Activated CD8-positive, alpha-beta T cell treated with anti-CD3 and anti-CD28 coated beads for 36 hours (primary cell): ENCODE measurements at places on chromosomes 6 and 20. TPM values are rescaled to one million over a fixed set of nuclear protein-coding genes. Genes with fewer than 3 reads are reported as not detected.

MYBL2 gene
- total RNA-seq: 96.4 TPM

PANK2 gene
- total RNA-seq: 50.3 TPM

CAGE1 gene
- total RNA-seq: 0.11 TPM

UNC5CL gene
- total RNA-seq: 2.3 TPM

RALY gene
- total RNA-seq: 151 TPM

PDE10A gene
- not detected for total RNA-seq

LY6G6D gene
- not detected for total RNA-seq

TNXB gene
- total RNA-seq: 1.8 TPM

DNA sequence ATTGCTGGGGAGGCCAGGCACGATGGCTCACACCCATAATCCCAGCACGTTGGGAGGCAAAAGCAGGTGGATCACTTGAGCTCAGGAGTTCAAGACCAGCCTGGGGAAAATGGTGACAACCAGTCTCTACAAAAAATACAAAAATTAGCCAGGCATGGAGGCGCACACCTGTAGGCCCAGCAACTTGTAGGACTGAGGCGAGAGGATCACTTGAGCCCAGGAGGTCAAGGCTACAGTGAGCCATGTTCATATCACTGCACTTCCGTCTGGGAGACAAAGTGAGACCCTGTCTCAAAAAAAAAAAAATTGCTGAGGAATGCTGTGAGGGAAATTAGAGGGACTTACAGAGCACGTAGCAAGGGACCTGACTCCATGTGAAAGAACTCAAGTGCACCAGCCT lies 40.8 kb upstream of the ID1 start:
- no peak for DNase-seq
- peaks cover 44% of the 10 kb centered on the region for H3K36me3 ChIP-seq

DNA sequence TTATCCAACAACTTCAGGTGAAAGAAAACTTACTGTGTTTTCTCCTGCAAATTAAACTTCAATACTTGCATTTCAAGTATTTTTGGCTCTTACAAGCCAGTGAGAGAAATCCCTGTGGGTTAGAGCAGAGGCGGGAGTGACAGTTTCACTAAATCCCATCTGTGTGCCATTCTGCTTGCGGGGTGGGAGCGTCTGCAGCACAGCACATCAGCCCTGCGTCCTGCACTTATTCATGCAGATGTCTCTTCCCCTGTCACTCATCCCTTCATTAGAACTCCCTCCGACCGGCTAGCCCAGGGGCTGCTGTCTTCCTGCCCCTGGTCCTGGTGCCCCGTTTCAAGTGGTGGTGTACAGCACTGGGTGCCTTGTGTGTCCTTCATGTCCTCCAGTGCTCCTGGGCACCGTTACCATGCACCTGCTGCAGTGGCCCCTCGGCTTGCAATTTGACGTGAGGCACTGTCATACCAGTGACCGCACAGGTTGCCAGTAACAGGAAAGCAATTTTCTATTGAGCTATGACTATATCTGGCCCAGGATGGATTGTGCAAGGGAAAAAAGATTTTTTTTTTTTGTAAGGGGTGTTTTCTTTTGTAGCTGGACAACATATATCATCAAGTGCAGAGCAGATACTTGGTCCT lies 59.4 kb downstream of the INSM1 start:
- no peak overlapping the region for H3K27ac ChIP-seq
- no peaks in the 10 kb centered on the region for H3K27me3 ChIP-seq
- no peaks in the 10 kb centered on the region for H3K36me3 ChIP-seq

DNA sequence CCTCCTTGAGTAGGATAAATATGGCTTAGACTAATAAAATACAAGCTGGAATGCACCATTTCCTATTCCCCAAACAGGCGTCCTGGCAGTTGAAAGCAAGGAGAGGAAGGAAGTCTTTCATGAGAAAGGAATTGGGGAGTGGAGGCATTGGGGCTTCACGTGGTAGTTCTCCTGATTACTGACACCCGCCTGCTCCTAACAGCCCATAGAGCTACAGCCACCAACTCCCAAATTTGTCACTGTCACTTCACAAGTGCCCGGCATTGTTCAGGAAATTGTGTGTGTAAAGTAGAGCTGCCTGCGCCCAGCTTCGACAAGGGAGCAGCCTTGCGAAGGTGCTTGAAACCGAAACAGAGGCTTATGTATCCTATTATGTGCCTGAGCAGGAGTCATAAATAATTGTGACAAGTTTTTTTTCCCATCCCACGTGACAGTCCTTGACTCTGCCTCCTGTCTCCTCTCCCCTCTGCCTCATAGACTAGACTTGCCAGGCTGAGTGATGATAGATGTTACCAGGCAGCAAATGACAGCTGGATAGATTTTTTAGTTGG lies 301.7 kb upstream of the ZFP64 start:
- H3K36me3 ChIP-seq: no peaks in the 10 kb centered on the region
- DNase-seq: peak; percentile 8
- H3K27me3 ChIP-seq: peaks cover 8% of the 10 kb centered on the region
- H3K4me1 ChIP-seq: peaks cover 18% of the 10 kb centered on the region
- no peak overlapping the region for H3K27ac ChIP-seq

DNA sequence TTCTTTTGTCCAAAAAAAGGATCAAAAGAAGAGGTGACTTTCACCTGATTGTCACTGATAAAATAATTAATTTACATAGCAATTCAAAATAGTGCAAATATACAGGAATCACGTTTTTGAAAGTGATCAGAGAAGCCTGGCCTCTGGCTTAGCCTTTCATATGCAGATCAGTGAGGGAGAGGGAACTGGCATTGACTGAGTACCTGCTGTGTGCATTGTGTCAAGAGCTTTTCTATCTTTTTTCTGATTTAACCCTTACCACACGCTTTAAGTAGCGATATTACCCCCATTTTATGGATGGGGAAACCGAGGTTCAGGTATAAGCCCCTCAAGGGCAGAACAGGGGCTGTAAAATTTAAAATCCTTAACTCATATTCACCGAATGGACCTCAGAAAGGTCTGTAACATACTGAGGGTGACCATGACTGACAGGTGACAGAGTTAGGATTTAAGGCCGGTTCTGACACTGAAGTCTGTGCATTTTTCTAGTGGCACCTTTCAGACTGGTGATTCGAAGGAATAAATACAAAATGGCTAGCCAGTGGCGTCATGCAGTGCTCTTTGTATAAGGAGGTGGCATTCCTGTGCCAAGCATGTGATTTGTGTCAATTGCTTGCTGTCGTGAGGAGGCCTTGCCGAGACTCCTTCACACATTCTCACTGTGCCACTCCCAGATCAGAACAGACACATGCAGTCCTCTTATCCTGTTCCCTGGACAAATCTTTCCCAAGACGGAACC lies 310.2 kb downstream of the TSHZ2 start:
- no peak for DNase-seq
- no peak overlapping the region for H3K4me3 ChIP-seq
- H3K36me3 ChIP-seq: no peaks in the 10 kb centered on the region
- no peaks in the 10 kb centered on the region for H3K27me3 ChIP-seq
- H3K4me1 ChIP-seq: no peaks in the 10 kb centered on the region

- no peak overlapping the region for H3K27ac ChIP-seq
- H3K27me3 ChIP-seq: no peaks in the 10 kb centered on the region
- no peaks in the 10 kb centered on the region for H3K36me3 ChIP-seq
- peaks cover 4% of the 10 kb centered on the region for H3K4me1 ChIP-seq
Observed at GRCh38 chr6:152316024-152316423, 321.1 kb downstream of the SYNE1 start.

DNA sequence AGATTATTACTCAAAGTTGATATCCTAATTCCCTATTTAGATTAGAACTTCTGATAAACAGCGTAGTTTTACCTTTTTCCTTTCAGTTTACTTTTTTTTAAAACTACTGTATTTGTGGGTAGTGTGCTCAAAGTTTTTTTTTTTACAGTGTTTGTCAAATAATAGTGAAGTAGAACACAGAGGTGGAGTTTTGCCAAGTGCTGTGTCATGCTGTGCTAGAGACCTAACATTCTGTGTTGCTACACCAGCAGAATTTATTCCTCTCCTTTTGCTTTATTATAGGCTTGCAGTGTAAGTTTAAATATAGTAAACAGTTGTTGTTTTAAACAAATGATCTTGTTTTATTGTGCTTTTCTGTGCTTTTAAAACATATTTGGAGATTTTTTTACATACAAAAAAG lies 125.4 kb downstream of the HIVEP1 start:
- no peak overlapping the region for H3K4me3 ChIP-seq
- H3K27me3 ChIP-seq: no peaks in the 10 kb centered on the region
- DNase-seq: no peak
- H3K27ac ChIP-seq: no peak overlapping the region
- H3K36me3 ChIP-seq: peaks cover 63% of the 10 kb centered on the region

GRCh38 chr6:130788954-130789353 lies 38.3 kb upstream of the SMLR1 start:
- DNase-seq: no peak
- H3K4me3 ChIP-seq: no peak overlapping the region
- no peaks in the 10 kb centered on the region for H3K36me3 ChIP-seq
- peaks cover 7% of the 10 kb centered on the region for H3K4me1 ChIP-seq
- no peaks in the 10 kb centered on the region for H3K27me3 ChIP-seq

- DNase-seq: peak; percentile 9
- peaks cover 33% of the 10 kb centered on the region for H3K4me1 ChIP-seq
- H3K27me3 ChIP-seq: no peaks in the 10 kb centered on the region
Observed at GRCh38 chr6:111260570-111261298, 173.4 kb downstream of the SLC16A10 start.

DNA sequence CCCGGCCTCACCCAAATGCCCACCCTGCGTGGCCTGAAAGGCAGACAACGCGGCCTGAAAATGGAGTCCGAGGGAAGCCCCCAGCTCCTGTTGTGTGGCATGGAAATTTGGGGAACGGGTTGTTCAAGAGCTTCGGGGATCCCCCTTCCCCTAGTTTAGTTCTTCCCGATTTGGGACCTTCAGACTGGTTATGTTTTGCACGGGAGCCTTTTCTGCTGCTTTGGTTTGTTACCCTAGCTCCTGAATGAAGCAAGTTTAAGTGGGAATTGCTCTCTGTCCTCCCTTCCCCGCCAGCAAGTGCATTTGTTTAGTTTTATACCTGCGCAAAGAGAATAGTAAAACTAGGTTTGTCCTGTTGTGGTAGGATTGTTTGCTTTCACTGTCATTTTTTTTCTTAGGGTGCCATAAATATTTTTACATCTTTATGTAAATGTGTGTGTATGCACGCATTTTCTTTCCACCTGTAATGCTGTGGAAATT lies 604 bp downstream of the SH3BGRL2 start:
- H3K27me3 ChIP-seq: peaks cover 48% of the 10 kb centered on the region
- H3K4me3 ChIP-seq: peak overlapping the region; percentile 71
- peaks cover 7% of the 10 kb centered on the region for H3K4me1 ChIP-seq

GRCh38 chr20:58701431-58702160 lies 9.0 kb downstream of the NPEPL1 start:
- H3K36me3 ChIP-seq: peaks cover 21% of the 10 kb centered on the region
- peaks cover 2% of the 10 kb centered on the region for H3K4me1 ChIP-seq
- no peak overlapping the region for H3K4me3 ChIP-seq

DNA sequence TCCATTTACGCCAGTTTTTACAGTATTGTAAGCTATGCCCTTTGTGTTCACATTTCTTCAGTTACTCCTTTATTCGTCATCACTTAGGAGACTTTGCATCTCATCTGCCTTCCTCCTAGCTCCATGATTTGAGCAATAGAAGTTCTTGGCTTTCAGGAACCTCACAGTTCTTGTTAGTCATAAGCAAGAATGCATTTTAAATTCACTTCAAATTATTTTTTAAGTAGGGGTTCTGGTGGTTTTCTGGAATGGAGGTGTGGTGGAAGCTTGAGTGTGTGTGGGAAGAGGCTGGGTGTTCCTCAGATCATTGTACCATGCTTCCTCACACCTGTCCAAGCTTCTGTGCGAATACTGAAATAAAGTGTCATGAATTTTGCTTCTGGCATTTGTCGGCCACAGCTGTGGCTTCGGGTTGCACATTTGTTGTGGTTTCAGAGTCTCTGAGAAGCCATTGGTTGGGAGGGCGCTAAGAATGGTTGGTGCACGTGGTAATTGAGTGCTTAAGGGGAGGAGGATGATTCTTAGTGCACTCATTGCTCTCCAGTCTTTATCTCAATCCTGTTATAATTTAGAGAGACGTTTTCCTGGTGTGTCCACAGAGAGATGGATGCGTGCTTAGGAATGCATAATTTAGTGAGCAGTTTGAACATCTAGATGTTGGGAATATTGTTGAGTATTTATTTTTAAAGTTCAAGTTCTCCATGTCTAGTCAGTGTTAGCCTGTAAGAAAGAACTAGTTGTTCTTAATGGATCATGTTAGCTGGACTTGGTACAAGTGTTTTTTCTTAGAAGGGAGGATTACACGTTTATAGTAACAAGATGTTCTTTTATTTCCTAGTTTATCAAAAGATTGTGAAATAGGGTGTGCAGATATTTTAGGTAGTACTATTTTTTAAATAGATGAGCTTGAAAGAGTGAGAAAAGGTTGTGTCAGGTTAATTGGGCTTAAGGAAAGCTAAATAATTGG lies 31.9 kb downstream of the FOXO3 start:
- H3K27me3 ChIP-seq: no peaks in the 10 kb centered on the region
- H3K4me3 ChIP-seq: no peak overlapping the region
- peak overlapping the region; percentile 48 for H3K27ac ChIP-seq
- peak; percentile 80 for DNase-seq

DNA sequence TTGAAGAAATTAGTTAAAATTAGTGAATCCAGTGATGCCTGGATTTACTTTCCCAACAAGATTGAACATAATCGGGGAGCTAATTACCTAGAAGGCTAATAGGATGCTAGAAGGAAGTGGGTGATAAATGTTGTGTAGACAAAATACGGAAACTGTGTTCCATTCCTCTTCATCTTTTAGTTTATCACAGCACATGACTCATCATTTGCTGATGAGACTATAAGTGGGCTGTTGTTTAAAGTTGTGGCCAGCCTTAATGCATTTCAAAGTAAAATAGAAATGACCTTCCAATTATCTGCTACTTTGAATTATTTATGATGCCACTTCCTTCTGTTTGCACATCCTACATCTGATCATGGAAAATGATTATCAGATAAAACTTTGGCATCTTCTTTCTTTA lies 43.4 kb downstream of the OGFRL1 start:
- H3K36me3 ChIP-seq: no peaks in the 10 kb centered on the region
- H3K27ac ChIP-seq: no peak overlapping the region
- H3K4me1 ChIP-seq: peaks cover 6% of the 10 kb centered on the region
- peaks cover 5% of the 10 kb centered on the region for H3K27me3 ChIP-seq
- no peak overlapping the region for H3K4me3 ChIP-seq

- peaks cover 39% of the 10 kb centered on the region for H3K36me3 ChIP-seq
- H3K4me1 ChIP-seq: peaks cover 38% of the 10 kb centered on the region
- no peaks in the 10 kb centered on the region for H3K27me3 ChIP-seq
- DNase-seq: no peak
- no peak overlapping the region for H3K27ac ChIP-seq
Observed at GRCh38 chr20:59023616-59024015, 4.4 kb downstream of the TUBB1 start.
